Activated CD4-positive, alpha-beta T cell treated with anti-CD3 and anti-CD28 coated beads, Interleukin-2, amount 50 U/mL, for 24 hours (primary cell): ENCODE measurements at places on chromosomes 6 and 20.

GRCh38 chr6:170017603-170018320, 266.3 kb downstream of the ERMARD start:
- no peak for DNase-seq

- DNase-seq = no peak
These were observed 28.3 kb upstream of the LOC128125822 start for GRCh38 chr6:63543982-63544381.

- DNase-seq = no peak
These were observed 55.3 kb upstream of the JAG1 start for GRCh38 chr20:10728873-10729670.

GRCh38 chr6:54621285-54621684, 225.3 kb upstream of the FAM83B start:
- no peak for DNase-seq
